ENCODE measurements at places on chromosomes 7 and 10. TPM values are rescaled to one million over a fixed set of nuclear protein-coding genes. Genes with fewer than 3 reads are reported as not detected.

GRCh38 chr7:92639213-92639896 lies 49.2 kb upstream of the FAM133B start:
- DNase-seq, result no peak

DNA sequence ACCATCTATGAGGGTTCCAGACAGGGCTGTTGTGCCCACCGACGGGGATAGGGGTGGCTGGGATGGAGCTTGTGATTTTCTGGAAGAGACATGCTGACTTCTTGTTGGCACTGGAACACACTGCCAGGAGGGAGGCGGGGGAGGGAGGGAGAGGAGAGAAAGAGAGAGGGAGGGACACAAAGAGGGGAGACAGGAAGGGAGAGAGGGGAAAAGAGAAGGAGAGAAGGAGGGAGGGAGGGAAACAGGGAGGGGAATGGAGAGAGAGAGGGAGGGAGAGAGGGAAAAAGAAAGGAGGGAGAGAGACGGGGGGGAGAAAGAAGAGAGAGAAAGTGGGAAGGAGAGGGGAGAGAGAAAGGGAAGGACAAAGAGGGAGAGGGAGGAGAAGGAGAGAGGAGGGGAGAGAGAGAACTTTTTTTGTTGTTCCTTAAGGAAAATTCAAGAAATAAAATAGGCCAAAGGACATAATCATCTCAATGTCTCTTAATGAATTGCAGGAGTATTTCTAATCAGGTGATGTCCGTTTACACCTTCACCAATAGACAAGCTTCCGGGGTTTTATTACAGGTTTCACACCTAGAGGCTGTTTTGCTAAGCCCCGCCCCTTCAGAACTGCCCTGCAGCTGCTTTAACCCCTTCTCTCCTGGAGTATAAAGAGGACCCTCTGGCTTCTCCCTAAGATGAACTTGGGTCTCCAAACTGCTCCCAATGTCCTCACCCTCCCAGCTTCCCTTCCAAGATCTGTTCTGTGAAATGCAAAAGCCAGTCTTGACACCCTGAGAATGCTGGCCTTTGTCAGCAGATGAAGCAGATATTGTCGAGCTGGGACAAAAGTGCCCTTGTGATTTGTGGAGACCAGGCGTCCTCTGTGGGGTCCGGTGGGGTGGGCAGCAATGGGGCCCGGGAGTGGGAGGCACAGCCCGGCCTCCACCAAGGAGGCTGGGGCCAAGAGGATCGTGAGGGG lies 82.0 kb upstream of the GTF2IRD1 start:
- DNase-seq, result no peak

DNA sequence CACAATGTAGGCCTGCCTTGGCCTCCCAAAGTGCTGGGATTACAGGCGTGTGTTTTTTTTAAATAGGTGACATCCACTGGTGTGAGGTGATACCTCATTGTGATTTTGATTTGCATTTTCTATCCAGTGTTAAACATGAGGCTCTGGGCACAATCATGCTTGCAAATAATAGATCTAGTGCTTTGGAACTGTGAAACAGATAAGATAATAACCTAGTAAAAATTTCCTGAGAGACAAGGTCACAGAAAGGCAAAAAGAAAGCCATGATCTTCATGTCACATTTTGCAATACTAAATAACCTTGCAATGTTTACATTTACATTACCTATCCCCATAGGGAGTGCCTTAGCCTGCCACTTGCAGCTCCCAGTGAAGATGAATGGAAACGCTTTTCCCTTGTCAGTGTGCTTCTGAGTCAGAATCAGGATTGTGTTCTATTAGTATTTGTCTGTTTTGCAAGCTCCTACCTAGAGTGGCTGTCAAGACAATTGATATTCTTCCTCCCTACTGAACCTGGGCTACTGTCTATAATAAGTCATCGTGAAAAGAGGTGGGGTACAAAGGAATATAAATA lies 256.5 kb downstream of the PHTF2 start:
- no peak for DNase-seq

DNA sequence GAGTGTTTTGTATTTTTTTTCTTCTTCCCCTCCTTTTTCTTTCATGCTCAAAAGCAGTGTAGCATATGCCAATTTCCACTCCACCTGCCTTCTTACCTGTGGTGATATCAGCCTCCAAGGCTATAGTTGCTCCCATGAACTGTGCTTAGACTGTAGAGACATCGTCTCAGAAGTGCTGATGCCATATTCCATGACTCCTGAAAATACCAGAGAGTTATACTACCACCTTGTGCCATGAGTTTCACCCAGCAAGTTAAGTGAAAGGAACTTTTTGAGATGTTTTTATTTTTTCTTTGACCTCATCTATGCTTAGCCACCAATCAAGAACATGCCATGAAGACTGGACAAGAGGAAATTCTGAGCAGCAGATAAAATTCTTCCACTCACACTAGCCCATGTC lies 142.8 kb upstream of the SEMA3E start:
- DNase-seq, result no peak

DNA sequence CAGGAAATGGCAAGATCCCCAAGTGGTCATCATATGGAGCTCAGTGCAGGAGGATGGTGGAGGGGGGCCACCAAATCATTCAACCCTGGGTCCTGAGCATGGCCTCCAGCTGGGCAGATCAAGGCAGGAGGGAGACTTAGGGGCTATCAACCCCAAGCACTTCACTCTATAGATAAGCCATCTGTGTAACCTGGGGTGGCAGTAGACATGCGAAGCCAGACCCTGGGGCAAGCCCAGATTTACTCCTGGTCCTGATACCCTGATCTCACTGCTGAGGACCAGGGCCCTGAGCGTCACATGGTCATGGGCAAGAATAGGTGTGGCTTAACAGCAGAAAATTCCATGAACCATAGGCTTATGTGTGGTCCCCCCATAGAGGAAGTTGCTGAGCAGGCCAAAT lies 173.0 kb upstream of the ADCY1 start:
- DNase-seq, result no peak

DNA sequence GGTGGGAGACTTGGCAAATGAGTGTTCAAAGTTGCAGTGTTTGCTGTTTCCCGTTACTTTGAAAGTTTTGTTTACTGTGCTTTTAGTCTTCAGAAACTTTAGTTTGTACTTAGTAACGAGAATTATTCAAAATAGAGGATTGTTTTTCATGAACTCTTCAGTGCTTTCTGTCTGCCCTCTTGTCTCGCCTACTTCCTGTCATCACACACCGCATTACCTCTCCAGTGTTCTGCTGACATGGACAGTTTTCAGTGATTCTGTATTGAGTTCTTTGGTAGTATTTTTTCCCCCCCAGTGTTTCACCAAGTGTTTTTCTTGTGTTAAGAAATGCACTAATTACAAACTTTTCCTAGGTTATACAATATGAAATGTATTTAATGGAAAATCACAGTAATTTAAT lies 207.0 kb downstream of the MLLT10 start:
- DNase-seq, result peak; percentile 50

DNA sequence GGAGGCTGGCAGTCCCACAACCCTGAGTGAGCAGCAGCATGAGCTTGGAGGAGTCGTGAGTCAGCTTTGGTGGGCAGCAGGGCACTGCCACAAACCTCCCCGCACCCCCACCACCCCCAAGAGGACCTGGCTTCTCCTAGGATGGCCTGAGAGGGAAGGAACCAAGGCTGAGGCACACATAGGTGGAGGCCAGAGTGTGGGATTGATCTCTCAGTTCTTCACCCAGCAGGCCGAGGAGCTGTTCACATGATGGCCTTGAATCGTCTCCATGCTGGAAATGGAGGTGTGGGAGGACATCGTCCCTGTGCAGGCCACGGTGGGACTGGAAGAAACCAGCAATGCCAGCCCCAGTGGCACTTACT lies 17.4 kb upstream of the GDF10 start:
- DNase-seq, result no peak

DNA sequence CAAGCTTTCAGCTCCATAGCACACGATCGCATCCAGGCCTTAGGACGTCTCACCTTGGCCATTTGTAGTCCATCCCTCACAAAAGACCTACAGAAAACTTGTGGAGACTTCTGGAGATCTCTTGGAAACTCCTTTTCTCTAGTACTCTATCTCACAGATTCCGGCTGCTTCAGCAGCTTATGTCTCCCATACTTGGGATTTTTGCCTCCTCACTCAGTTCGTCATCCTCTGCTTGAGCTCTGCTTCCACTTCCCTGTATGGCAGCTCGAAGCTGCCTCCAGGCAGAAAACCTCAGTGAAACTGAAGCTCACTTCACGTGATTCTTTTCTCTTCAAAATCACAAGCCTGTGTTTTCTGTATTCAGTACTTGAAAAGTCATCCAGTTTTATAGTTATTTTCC lies 178.7 kb upstream of the GDF10 start:
- DNase-seq, result no peak

GRCh38 chr10:90180886-90181691 lies 479.7 kb downstream of the KIF20B start:
- no peak for DNase-seq

DNA sequence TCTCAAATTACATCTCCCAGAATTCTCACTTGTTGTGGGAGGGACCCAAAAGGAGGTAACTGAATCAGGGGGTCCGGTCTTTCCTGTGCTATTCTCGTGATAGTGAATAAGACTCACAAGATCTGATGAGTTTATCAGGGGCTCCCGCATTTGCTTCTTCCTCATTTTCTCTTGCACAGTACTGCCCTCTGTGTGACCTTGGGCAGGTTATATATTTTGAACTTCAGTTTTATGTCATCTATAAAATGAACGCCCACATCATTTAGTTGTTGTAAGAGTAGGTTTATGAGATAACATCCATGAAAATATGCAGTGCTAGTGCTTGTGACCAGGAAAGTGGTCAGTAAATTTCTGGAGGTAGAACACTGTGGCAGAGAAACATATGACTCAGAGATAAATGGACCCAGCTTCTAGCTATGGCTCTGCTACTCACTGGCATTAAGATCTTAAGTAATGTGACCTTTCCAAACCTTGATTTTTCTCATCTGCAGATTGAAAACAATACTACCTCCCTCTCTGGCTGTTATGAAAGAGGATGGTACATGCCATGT lies 44.3 kb downstream of the SCRN1 start:
- DNase-seq, result no peak

- DNase-seq, result no peak
These were observed 24.9 kb downstream of the SFR1 start for GRCh38 chr10:104146882-104147281.

DNA sequence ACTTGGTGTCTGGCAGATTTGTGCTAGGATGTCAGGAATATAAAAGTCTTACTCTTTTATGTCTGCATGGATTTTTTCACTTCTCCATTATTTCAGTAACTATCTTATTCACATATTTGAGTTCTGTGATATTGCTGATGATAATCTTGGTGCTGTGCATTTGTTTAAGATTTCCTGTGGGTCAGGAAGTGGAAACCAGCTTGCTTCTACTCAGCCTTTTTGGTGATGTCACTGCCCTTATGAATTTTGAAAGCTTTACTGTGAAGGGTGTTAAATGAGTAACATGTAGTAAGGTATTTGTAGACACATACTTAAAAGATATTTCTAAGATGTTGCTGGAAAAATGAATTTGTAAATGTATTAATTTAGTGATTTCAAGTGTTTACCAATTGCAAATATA lies 69.5 kb upstream of the VOPP1 start:
- DNase-seq, result peak; percentile 3

DNA sequence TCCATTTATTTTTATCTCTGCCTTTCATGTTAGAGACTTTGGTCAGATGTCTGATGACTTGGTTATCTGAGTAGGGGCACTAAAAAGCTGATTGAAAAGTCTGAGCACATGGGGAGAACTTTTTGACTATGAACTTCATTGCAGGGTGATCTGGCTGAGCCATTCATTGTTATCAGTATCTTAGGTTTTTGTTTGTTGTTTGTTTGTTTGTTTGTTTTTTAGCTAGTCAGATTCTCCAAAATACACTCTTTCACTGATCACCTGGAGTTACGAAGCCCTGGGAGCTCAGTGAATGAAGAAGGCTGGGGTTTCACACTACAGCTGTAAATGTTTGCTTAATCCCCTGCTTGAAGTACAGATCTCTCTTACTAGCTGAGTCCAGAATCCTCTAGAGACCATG lies 28.6 kb upstream of the DLG5 start:
- no peak for DNase-seq

DNA sequence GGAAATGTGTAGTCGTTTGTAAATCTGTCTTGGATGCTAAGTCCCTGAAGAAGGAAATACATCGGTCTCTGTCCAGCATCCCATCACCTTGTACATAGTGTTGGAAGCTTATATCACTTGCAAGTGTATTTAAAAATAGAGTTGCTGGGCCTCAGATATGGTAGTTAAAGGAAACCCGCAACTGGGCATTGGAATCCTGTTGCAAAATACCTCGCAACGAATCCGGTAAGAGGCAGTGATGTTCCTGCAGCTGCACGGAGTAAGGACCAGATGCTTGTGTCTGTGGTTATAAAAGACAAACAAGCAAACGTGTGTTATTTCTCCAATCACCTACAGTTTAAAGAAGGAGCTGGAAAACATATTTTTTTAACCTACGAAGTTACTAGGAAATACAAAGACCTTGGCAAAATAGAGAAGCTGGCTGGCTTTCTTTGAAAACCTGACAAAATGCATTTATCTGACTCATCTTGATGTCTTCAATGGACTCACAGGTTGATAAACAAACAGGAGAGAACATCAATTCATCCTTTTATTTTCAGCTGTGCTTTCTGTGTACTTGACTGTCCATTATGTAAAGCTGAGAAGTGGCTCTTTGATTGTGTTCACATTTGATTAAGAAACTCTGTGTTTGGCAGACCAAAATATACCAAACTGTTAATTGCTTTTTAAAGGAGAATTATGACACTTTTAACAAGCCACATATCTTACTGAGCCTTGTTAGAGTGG lies 326.4 kb downstream of the SFMBT2 start:
- DNase-seq, result no peak

DNA sequence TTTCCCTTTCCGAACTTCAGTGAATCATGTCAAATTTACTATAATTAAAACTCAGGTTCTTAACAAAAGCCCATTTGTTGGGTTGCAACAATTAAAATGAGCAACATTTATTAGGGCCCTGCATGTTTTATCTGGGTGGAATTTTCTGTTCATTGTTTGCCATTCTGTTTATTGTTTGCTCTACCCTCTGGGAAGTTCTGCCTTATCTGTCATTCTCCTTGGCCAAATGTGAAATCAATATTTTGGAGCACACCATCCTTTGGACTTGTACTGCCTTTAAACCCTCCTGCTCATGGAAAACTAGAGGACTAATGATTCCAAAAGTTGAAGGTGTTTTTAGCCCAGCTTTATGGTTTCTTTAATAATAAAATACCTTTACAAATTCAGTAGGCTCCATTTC lies 134.5 kb upstream of the KCND2 start:
- no peak for DNase-seq

- DNase-seq, result no peak
These were observed 107.5 kb downstream of the MTPAP start for GRCh38 chr10:30241422-30242110.

- no peak for DNase-seq
These were observed 40.5 kb upstream of the PPP2R2D start for GRCh38 chr10:131860311-131860710.

- DNase-seq, result no peak
These were observed 66.8 kb downstream of the LANCL2 start for GRCh38 chr7:55431898-55432297.

GRCh38 chr7:22613496-22613895 lies 113.5 kb upstream of the IL6 start:
- DNase-seq, result no peak

GRM3 gene
- total RNA-seq, result not detected

GIMAP4 gene
- total RNA-seq, result 169 TPM

GUSB gene
- total RNA-seq, result 37.7 TPM

CSTF2T gene
- 21.2 TPM for total RNA-seq

UNCX gene
- total RNA-seq, result not detected

TMEM229A gene
- total RNA-seq, result not detected

OR9A2 gene
- not detected for total RNA-seq

TPK1 gene
- total RNA-seq, result 16.4 TPM

UTF1 gene
- total RNA-seq, result not detected

SPDYE2 gene
- total RNA-seq, result not detected

TFPI2 gene
- total RNA-seq, result 290 TPM
